ENCODE measurements at places on chromosomes 1 and 21.

- no peak for DNase-seq
These were observed 662.5 kb downstream of the PLA2G4A start for GRCh38 chr1:187491082-187491720.

DNA sequence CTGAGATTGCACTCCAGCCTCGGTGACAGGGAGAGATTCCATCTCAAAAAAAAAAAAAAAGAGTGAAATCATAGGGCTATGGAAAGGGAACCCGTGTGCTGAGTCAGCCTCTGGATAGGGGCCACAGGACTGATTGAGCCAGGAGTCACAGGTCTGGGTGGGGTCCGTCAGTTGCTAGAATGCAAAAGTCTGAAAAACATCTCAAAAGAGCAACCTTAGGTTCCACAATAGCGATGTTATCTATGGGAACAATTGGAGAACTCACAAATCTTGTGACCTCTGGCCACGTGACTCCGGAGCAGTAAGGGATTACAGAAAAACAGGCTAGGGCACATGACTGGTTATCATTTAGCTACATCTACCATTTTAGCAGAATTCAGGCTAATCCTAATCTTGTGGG is 32.8 kb upstream of the GREM2 start:
- no peak for DNase-seq

- no peak for DNase-seq
These were observed 6.3 kb upstream of the CATSPER4 start for GRCh38 chr1:26184086-26184485.

DNA sequence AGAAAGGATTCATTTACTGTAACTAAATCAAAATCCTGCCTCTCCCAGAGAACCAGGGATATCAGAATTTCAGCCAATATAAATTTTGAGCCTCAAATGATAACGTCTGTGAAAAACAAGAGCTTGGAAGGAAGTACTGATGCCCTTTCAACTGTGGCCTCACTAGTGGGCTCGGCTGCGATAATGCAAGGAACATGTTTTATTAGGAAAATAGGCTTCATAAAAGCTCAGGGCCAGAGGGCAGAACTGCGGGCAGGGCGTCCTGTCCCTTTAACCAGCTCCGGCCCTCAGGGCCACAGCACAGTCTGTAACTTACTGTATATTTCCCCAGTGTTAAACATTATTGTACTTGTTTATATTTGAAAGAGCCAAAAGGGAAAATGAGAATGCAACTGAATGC is 122.0 kb downstream of the PEX14 start:
- DNase-seq, result no peak

GRCh38 chr1:205689479-205689878 is 9.2 kb upstream of the SLC45A3 start:
- no peak for DNase-seq

- no peak for DNase-seq
These were observed 116.1 kb downstream of the PAPPA2 start for GRCh38 chr1:176579087-176579486.

- peak; percentile 53 for DNase-seq
These were observed 820 bp upstream of the TTF2 start for GRCh38 chr1:117059334-117059677.

DNA sequence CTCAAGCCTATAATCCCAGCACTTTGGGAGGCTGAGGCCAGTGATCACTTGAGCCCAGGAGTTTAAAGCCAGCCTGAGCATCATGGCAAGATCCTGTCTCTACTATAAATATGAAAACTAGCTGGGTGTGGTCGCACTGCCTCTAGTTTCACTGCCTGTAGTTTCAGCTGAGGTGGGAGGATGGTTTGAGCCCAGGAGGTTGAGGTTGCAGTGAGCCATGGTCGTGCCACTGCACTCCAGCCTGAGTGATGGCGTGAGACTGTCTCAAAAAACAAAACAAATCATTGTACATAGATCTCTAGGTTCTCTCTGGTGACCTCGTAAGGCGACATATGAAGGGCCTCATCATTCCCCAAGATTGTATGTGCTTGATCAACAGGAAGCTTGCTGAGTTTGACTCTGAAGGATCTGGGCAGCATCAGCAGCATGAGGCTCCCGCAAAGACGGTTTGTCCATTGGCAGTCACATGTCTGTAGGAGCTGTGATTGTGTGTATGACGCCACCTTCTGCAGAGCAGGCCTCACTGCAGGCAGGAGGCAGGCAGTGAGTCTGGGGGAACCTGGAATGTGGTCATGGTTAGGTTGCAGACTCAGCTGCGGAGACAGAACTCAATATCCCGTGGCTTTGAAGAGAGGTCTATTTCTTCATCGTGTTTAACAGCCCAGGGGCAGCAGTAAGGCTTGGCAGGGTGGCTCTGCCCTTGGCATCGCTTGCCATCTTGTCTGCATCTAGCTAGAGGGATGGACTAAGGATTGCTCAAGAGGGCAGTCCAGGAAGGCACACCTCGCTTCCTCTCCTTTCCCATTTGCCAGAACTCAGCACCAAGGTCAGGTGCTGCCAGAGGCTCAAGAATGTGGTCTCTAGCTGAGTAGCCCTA is 14.0 kb downstream of the ATP5PO start:
- DNase-seq, result peak; percentile 70

DNA sequence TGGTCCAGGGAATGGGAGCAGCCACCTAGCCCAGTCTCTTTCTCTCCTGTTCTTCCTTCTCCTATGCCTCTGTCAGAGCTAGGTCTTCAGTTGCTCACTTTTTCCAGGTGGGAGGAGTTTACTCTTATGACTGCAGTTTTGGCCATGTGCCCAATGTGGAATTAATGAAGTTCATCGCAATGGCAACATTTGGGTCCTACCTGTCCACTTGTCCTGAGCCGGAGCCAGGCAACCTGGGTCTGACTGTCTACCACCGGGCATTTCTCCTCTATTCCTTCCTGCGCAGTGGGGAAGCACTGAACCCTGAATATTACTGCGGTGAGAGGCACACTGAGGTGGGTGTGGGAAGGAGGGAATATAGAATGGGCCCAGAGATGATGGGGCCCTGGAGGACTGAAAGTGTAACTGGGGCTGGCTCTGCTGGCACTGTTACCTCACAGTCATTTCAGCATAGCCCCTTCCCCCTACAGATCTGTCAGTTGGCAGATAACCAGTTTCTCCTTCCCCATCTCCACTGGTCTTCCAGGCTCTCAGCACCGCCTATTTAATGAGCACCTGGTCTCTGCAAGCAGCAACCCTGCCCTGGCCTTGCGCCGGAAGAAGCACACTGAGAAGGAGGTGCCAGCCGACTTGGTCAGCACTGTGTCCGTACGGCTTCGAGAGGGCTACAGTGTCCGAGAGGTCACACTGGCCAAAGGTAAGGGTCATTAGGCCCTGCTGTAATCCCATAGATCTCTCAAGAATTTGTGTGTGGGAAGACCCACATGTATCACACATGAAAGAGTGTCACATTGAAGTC is 30.1 kb downstream of the SZT2 start:
- DNase-seq, result no peak

GRCh38 chr21:36788120-36788638 is 89.3 kb downstream of the SIM2 start:
- no peak for DNase-seq

- DNase-seq, result no peak
These were observed 16.3 kb upstream of the NUF2 start for GRCh38 chr1:163305441-163305840.

DNA sequence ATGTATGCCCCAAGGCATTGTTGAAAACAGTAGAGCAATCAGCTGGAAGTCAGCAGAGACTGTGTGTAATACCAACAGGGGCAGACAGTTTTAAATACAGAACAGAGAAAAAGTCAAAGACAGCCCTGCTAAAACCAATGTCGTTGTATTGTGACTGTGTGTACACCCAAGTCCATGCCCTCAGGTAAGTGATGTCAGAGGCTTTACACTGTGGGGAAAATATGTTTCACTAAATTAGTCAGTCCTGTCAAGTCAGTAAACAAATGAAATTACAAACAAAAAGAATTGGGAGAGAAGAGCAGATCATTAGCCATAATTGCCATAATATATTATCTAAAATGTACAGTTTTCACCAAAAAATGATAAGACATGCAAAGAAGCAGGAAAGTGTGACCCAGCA is 2.4 kb upstream of the CYP2J2 start:
- DNase-seq, result no peak

GRCh38 chr1:82225421-82226185 is 424.9 kb downstream of the ADGRL2 start:
- DNase-seq, result peak; percentile 31

DNA sequence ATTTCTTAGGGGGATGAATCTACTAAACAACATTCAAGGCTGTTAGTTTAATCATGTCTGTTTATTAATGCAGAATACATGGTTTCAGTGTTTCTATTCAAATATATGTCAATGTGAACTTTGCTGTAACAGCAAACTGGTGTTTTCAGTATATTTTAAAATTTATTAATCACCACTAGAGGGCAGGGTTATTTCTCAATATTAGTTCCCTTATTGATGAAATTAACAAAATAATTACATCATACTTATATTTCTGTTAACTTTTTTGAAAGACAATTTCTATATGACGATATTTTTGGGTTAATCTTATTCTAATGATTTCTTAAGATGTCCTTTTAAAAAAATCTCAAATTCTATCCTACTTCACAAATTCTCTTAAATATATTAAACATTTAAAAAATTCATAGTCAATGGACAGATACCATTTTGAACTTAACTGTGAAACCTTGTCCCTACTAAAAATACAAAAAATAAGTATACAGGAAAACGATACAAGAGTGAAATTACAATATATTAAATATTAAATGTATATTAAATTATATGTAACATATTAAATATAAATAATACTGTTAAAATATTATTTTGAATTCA is 1034.1 kb upstream of the PRMT6 start:
- DNase-seq, result no peak

DNA sequence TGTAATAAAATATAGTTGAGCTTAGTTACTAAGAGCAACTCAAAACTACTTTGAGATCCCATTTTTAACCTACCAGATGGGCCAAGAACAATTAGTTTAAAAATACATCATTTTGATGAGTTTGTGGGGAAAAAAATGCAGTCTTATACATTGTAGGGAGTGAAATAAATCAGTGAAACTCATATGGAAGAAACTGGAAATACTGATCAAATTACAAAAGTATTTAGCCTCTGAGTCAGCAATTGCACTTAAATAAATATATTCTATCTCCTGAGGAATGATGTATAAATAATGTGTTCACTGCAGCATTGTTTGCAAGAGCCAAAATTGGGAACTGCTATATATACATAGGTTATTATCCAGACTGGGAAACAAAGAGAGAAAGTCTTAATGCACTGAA is 4.6 kb upstream of the SMCP start:
- DNase-seq, result no peak

- no peak for DNase-seq
These were observed 312.1 kb downstream of the BACH1 start for GRCh38 chr21:29610779-29611360.

- peak; percentile 40 for DNase-seq
These were observed 3.1 kb downstream of the ATP1A1 start for GRCh38 chr1:116375887-116376728.

- no peak for DNase-seq
These were observed 7.7 kb upstream of the PHC2 start for GRCh38 chr1:33438364-33439160.

GRCh38 chr1:64829411-64830029 is 84.6 kb downstream of the RAVER2 start:
- DNase-seq, result no peak

DNA sequence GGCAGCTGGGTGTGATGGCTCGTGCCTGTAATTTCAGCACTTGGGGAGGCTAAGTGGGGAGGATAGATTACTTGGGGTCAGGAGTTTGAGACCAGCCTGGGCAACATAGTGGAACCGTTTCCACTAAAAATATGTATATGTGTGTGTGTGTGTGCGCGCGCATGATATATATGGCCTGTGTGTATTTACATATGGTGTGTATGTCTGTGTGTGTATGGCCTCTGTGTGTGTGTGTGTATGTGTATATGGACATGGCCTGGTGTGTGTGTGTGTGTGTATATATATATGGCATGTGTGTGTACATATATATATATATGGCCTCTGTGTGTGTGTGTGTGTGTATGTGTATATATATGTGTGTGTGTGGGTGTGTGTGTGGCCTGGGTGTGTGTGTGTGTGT is 16.0 kb upstream of the SLC2A7 start:
- DNase-seq, result no peak

- no peak for DNase-seq
These were observed 85.9 kb downstream of the PGM1 start for GRCh38 chr1:63679076-63679475.

GRCh38 chr1:213669964-213670691 is 317.6 kb upstream of the PROX1 start:
- DNase-seq, result no peak

GRCh38 chr1:28458237-28459228 is 47.3 kb upstream of the RCC1 start:
- DNase-seq, result no peak

DNA sequence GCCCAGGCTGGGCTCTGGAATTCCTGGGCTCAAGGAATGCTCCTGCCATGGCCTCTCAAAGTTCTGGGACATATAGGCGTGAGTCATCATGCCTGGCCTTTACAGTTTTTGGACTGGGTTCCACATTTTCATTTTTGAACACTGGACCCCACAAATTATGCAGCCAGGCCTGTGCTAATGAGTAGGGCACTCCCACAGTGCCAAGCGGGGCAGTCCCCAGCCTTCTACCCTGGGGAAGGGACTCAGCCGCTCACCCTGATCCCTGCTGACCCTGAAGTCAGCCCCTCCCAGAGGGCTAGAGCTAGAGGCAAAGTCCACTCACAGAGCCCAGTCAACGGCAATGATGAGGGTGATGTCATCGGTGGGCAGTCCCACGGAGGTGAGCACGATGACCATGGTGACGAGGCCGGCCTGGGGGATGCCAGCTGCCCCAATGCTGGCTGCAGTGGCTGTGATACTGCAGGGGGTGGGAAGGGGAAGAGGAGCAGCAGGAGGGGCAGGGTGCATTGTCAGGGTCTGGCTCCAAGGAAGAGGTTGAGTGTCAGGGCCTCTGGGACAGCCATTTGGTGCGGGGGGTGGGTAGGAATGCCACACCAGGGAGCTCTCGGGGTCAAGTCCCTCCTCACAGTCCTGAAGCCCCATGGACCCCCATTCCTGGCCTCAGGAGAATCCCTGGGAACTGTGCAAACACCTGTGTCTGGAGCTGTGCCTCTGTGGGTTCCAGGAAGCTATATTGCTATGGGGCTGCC is 27.6 kb downstream of the PODN start:
- DNase-seq, result no peak

DNA sequence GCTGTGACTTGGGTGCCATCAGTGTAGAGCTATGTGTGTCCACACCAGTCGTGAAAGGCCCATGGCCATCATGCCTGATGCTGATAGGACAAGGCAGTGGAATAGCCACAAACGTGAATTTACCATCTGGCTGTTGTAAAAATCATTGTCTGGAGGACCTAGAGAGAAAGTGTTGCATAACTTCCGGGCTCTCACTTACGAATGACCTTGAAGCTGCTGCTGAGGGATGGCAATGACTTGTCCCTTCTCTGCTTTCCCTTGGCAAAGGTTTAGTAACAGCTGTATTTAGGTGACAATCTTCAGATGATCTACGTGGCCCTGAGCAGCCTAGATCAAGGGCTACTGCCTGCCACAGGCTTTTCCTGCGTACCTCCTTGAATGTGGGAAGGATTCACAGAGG is 5.8 kb downstream of the ATP1B1 start:
- DNase-seq, result peak; percentile 42

DNA sequence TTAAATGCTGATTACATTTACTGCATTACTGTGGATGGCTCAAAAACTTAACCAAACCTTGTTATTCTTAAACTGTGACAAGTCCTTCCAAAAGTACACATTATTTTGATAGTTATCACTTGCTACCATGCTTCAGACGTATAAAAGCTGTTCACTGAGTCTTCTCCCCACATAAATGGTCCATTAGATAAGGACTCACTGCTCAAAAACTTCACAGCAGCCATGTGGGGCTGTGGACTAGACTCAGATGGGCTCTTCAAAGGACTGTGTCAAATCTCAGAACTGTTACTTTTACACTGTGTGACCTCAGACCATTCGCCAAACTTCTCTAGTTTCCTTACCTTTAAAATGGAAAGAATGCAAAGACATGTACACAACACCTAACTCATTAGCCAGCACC is 11.6 kb downstream of the SCAF4 start:
- no peak for DNase-seq
